ENCODE measurements at places on chromosomes 6 and 20. TPM values are rescaled to one million over a fixed set of nuclear protein-coding genes. Genes with fewer than 3 reads are reported as not detected.

Gene FAM217B
- polyA plus RNA-seq = 21.1 TPM

Gene HTR1E
- not detected for polyA plus RNA-seq

Gene GFOD1
- polyA plus RNA-seq = 3.8 TPM

Gene C2
- polyA plus RNA-seq = 5.4 TPM

Gene SLC17A3
- polyA plus RNA-seq = not detected

Gene C4B
- polyA plus RNA-seq = 8.7 TPM

Gene GINS1
- polyA plus RNA-seq = 9.0 TPM

Gene CCND3
- polyA plus RNA-seq = 60.8 TPM

Gene GMDS
- 10.9 TPM for polyA plus RNA-seq

Gene LRRC73
- polyA plus RNA-seq = 0.14 TPM

Gene HCRTR2
- not detected for polyA plus RNA-seq

Gene GJA10
- polyA plus RNA-seq = not detected

Gene ZC2HC1B
- not detected for polyA plus RNA-seq

Gene CD40
- polyA plus RNA-seq = 3.4 TPM

Gene ADAM33
- 72.7 TPM for polyA plus RNA-seq

Gene ALDH8A1
- polyA plus RNA-seq = 0.34 TPM

Gene GTSF1L
- polyA plus RNA-seq = not detected

Gene PPP1R3G
- 2.5 TPM for polyA plus RNA-seq

Gene ERMARD
- 28.3 TPM for polyA plus RNA-seq

Gene SEMG1
- polyA plus RNA-seq = not detected

Gene BPIFB2
- polyA plus RNA-seq = not detected

Gene SLC35B2
- 32.2 TPM for polyA plus RNA-seq

Gene VSX1
- polyA plus RNA-seq = not detected

Gene SLC22A1
- polyA plus RNA-seq = 0.59 TPM

Gene HLA-DMB
- 4.8 TPM for polyA plus RNA-seq

Gene ZNF311
- 3.0 TPM for polyA plus RNA-seq

Gene CALHM4
- polyA plus RNA-seq = not detected

Gene FAM217A
- polyA plus RNA-seq = 1.3 TPM

Gene EDN1
- 3.8 TPM for polyA plus RNA-seq

Gene C6orf120
- polyA plus RNA-seq = 31.7 TPM

Gene PGBD1
- 5.2 TPM for polyA plus RNA-seq

Gene HSPA12B
- polyA plus RNA-seq = 28.7 TPM

Gene SRMS
- polyA plus RNA-seq = not detected

Gene TTBK1
- 0.07 TPM for polyA plus RNA-seq

All from muscle of back (tissue), 13 donors.